Hematopoietic multipotent progenitor cell treated with erythropoietin and hydrocortisone succinate and interleukin-3 and kit ligand, for 8 days (in vitro differentiated cells): ENCODE measurements at places on chromosomes 4 and X.
A peak's percentile ranks its signal among the peaks of the same experiment; 100 is the strongest.

DNA sequence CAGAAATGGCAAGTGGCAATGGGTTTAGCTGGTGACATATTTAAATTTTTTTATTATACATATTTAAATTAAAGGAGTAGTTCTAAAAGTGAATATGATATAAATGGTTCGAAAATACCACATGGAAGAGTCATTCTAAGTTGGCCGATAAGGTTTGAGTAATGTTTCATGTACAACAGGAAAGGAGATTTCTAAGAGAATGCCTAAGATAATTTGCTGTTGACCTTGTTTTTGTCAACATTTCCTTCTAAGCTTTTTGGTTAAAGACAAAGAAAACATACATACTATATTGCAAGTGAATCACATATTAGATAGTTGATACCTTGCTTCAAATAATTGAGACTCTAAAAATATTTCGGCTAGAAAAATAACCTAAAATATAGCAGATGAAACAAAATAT is 526.6 kb upstream of the SLIT2 start:
- no peak for DNase-seq

DNA sequence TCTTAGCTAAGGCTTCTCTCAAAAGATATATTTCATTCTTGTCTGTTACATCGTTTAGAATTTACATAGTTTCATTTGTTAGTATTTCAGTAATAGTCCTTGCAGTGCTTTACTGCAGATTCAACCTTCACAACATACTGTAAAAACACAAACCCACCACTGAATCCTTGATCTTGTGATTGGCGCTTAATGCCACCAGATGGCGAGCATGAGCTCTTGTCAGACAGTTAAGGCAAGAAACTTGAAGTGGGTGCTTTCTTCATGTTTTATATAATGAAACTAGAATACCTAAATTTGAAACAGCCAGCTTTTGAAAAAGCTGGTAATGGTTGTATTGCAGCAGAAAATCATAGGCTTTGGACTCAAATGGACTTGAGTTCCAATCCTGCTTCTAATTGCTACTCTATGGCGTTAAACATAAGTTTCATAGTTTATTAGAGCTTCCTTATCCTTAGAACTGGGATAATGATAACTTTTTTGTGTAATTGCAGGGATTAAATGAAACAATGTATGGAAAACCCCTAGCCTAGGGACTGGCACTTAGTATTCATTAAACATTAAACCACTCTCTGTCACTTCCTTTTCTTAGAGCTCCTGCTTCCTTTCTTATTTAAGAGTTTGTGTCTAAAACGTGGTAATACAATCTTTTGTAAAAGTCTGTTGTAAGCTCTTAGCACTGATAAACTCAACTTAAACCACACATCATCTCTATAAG is 95.1 kb downstream of the USP9X start:
- DNase-seq = peak; percentile 68

DNA sequence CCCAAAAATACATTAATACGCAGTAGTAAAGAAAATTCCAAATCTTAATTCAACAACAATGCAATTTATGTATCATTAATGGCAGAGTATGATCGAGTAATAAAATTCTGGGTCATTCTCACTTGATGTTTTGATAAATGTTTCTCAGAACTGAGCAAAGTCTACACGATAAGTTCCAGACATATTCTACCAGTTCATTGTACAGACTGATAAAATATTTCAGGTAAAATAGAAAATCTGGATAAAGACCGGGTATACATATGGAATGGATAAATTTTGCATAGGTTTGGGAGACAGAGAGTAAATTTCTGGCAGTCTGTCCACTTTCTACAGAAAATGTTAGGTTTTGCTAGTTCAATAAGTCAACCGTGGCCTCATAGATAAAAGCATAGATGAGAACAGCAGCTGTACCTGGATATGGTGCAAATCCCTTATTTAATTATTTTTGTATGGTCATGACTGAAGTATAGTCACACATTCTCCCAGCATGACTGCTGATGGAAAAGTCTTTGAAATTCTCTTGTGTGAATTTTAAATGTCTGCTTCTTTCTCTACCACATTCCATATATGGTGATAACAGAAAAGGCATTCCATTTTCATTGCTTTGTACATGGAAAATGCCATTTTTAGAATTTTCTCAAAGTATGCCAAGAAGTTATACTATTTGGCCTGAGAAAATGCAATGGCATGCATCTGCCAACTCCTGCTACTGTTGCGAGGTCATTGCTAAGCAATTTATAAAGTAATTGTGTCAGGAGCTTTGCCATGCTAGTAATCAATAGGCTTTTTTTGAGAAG is 301.9 kb upstream of the ARSJ start:
- no peak for DNase-seq

DNA sequence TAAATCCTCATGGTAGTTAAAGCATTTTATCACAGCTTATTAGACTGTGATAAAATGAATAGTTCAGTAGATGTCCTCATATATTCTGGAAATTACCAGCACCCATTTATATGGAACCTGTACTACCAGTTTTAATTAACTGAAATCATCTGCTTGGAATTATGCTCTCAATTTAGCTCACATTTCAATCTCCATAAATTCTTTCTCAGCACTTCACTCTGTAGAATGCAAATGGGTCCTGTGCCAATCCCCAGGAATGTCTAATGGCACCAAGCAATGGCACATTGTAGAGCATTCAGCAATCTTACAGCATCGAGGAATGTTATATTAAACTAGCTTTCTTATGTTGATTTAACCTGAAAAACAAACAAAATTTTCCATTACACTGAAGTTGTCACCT is 355.1 kb downstream of the PDHA2 start:
- no peak for DNase-seq

DNA sequence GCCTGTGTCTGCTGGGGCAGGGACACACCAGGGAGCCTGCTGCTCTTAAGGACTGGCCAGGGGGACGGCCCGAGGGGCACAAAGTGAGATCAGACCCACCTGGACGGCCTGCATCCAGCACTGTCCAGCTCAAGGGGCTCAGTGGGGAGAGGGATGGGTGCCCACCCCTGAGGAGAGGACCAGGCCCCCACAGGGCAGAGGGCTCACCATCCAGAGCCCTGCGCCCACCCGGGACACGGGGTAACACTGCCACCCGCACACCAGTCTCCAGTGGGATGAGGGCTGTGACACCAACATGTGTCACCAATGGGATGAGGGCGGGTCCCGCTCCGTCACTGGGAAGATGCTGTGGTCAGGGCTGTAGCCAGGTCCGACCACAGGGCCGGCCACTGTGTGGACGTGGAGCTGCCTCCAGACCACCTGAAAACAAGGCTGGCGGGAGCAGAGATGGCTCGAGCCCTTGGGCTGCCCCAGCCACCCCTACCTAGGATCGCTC is 13.2 kb downstream of the DGKQ start:
- DNase-seq = no peak

GRCh38 chrX:118802857-118803256 is 20.8 kb upstream of the ZCCHC12 start:
- DNase-seq = peak; percentile 27

- peak; percentile 83 for DNase-seq
Measured at GRCh38 chr4:78484574-78484973, 67.0 kb upstream of the ANXA3 start.

DNA sequence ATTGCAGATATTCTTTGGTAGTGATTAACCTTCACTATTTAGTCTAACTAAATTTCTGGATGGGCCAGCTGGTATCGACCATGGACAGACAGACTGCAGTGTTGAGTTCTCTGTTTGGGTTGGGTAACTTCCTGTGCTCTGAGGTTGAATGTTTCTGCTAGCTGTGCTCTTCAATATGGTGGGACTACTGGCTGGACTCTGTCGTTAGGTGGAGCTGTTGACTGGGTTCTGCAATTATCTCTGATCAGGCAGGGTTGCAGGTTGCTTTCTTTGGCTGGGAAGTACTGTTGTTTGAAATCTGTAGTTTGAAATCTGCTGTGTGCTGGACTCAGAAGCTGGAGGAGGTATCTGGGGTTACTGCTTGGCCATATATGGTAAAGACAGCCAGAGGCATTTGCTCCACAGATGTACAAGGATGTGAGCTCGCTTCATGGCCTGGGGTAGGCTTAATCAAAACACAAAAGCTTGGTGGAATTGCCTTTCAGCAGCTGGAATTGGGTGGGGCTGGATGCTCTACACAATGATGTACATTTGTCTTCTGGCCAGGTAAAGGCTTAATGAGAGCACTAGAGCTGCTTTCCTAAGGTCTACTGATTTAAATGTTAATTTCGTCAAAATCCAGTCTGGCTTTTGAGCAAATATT is 1472.0 kb downstream of the FAM133A start:
- no peak for DNase-seq

GRCh38 chr4:25117274-25117673 is 43.0 kb downstream of the SEPSECS start:
- no peak for DNase-seq

DNA sequence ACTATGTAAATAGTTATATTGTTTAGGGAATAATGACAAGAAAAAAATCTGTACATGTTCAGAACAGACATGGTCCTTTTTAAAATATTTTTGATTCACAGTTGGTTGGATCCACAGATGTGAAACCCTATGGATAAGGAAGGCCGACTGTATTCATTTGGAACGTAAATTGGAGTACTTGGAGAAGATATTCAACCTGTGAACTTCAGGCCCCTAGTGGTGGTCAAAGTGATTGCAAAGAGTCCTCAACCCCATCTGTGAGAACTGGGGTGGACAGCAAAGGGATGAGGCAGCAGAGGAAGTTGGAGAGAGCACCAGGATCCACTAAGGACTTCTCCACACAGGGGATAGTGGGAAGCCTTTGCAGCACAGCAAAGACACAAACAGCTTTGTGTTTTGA is 6.2 kb upstream of the CXCL13 start:
- DNase-seq = peak; percentile 35

- no peak for DNase-seq
Measured at GRCh38 chr4:174259580-174259979, 23.9 kb downstream of the FBXO8 start.

GRCh38 chr4:125313497-125313896 is 1.3 kb upstream of the FAT4 start:
- peak; percentile 76 for DNase-seq

DNA sequence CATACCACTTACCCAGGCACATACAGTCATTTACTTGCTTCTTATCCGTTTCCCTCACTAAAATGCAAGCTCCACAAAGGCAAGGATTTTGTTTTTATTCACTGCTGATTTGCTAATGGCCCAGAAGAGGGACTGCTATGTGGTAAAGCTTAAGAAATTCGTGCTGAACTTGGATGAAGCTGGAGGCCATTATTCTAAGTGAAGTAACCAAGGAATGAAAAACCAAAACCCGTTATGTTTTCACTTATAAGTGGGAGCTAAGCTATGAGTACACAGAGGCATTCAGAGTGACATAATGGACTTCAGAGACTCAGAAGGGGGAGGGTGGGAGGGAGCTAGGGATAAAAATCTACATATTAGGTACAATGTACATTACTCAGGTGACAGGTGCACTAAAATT is 47.2 kb downstream of the RAB33B start:
- no peak for DNase-seq

GRCh38 chrX:129572422-129572821 is 32.4 kb downstream of the OCRL start:
- no peak for DNase-seq

- no peak for DNase-seq
Measured at GRCh38 chrX:19674041-19674789, 158.9 kb upstream of the MAP3K15 start.

GRCh38 chrX:70030301-70030767 is 19.4 kb downstream of the AWAT2 start:
- DNase-seq = peak; percentile 61

DNA sequence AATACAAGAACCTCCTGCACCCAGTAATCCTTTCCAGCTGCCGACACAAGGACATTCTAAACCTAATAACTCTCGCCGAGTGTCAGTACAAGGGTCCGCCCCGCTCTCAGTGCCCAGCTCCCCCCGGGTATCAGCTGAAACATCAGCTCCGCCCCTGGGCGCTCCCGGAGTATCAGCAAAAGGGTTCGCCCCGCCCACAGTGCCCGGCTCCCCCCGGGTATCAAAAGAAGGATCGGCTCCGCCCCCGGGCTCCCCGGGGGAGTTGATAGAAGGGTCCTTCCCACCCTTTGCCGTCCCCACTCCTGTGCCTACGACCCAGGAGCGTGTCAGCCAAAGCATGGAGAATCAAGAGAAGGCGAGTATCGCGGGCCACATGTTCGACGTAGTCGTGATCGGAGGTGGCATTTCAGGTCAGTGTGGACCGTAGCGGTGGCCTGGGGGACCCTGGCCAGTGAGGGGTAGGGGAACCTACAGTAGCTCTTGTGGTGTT is at the start of gene MAOA:
MAOA (plus strand) TSS at position 295 of the 490 bp plus-strand sequence; CDS start at position 338, 43 bp downstream.
- DNase-seq = peak; percentile 28
